ENCODE measurements at places on chromosomes 1 and 21. TPM values are rescaled to one million over a fixed set of nuclear protein-coding genes. Genes with fewer than 3 reads are reported as not detected.
A peak's percentile ranks its signal among the peaks of the same experiment; 100 is the strongest.

Gene TNFRSF1B
- polyA plus RNA-seq = 1.1 TPM

DNA sequence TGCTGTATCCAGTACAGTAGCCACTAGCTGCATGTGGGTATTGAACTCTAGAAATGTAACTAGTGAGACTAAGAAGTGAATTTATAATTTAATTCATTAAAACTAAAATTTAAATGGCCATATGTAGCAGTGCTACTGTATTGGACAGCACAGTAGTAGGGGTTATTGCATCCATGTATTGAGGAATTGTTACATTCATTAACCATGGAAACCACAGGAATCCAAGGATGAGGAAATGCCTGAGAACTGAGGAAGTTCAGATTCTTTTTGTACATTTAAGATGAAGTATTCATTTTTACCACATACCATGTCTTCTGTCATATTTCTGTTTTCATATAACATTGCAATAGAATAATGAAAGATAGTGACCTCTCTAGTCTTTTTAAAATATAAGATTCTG, 2.6 kb downstream of the MTF2 start:
- H3K27ac ChIP-seq = peak overlapping the region; percentile 76
- H3K4me3 ChIP-seq = peak overlapping the region; percentile 97
- peaks cover 10% of the 10 kb centered on the region for H3K36me3 ChIP-seq
- no peaks in the 10 kb centered on the region for H3K27me3 ChIP-seq
- peaks cover 25% of the 10 kb centered on the region for H3K4me1 ChIP-seq
- peak; percentile 89 for DNase-seq

DNA sequence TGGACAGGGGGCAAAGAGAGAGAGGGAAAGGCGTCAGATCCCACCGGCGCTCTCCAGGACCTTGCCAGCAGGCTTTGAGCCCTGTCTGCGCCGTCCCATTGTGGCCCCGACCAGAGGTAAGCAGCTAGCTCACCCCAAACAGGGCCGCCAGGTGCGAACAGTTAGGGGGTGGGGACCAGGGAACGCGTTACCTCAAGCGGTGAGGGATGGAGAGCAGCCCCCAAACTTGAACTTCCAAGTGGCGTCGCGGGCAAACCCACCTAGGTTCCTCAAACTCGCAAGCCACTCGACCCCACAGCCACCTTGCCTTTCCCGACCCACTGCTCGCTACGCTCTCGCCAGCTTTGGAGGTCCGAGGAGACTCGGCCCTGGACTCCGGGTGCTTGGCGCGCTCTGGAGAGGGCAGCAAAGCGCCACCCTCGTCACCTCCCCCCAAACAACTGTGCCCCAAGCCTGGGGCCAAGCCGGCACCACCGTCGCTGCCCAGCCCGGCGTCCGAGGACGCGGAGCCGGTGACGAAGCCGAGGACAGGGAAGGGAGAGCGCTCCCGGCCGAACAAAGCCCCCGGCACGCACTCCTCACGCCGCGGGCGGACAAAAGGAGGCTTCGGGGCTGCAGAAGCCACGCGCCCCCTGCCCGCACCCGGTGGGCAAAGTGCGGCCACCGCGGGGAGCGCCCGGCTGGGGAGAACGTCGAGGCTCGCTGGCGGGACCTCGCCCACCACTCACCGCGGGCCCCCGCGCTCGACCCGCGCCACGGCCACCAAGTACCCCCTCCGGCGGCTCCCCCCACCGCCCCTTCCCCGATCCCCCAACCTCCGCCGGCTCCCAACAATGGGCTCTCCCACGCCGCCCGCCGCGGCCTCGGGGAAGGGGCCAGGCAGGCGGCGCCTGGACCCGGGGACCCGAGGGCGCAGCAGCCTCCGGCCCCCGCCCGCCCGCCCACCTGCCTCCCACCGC, 976 bp downstream of the SSBP3 start:
- H3K27me3 ChIP-seq = no peaks in the 10 kb centered on the region
- H3K4me1 ChIP-seq = peaks cover 35% of the 10 kb centered on the region
- H3K4me3 ChIP-seq = peak overlapping the region; percentile 77
- DNase-seq = peak; percentile 61

DNA sequence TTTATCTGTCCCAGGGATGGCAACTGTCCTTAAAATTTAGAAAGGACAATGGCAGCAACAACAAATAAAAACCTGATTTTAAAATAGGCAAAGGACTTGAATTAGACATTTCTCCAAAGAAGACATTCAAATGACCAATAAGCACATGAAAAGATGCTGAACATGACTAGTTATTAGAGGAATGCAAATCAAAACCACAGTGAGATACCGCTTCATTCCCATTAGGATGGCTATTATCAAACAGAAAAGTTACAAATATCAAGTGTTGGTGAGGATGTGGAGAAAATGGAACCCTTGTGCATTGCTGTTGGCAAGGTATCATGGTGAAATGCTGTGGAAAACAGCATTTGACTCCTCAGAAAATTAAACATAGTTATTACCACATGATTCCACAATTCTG, 120.7 kb downstream of the CRB1 start:
- H3K27me3 ChIP-seq = no peaks in the 10 kb centered on the region
- H3K36me3 ChIP-seq = no peaks in the 10 kb centered on the region
- H3K4me1 ChIP-seq = peaks cover 5% of the 10 kb centered on the region
- no peak overlapping the region for H3K4me3 ChIP-seq

Data from GM23248 (cell line).